ENCODE measurements at places on chromosomes 6 and 20. TPM values are rescaled to one million over a fixed set of nuclear protein-coding genes. Genes with fewer than 3 reads are reported as not detected.

Gene CTCFL
- total RNA-seq = not detected

Gene RRAGD
- total RNA-seq = 99.6 TPM

Gene CASP8AP2
- total RNA-seq = 11.2 TPM

Gene GLP1R
- total RNA-seq = 4.3 TPM

Gene GPR63
- 0.24 TPM for total RNA-seq

Gene FOXF2
- total RNA-seq = 0.29 TPM

Data from left cardiac atrium (tissue), 4 donors.